ENCODE measurements at places on chromosomes 4 and X. TPM values are rescaled to one million over a fixed set of nuclear protein-coding genes. Genes with fewer than 3 reads are reported as not detected.

The RNF212 gene
- not detected for total RNA-seq

The PAGE1 gene
- not detected for total RNA-seq

The FAAH2 gene
- total RNA-seq, result 17.3 TPM

The ARL9 gene
- total RNA-seq, result not detected

The VCX gene
- total RNA-seq, result not detected

All from stomach (tissue), 19 donors.